Colonic mucosa (tissue), 4 donors: ENCODE measurements at places on chromosomes 7 and 10.

DNA sequence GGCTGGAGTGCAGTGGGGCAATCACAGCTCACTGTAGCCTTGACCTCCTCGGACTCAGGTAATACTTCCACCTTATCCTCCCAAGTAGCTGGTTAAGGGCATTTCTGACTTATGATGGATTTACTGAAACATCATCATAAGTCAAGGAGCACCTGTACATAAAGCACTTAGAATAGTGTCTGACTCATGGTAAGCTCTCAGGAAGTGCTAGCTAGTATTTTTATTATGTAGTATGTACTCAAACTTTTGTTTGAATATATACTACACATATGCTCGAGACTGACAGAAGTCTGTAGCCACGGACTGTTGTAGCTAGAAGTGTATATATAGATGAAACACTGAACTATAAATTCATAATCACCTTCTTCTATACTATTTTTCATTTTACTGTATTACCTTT, 107.5 kb upstream of the DNAJB12 start:
- DNase-seq, result no peak

- DNase-seq, result no peak
These were observed 23.6 kb downstream of the AKR1B1 start for GRCh38 chr7:134435161-134435920.

- DNase-seq, result no peak
These were observed 74.2 kb downstream of the ZRANB1 start for GRCh38 chr10:125016123-125016522.

DNA sequence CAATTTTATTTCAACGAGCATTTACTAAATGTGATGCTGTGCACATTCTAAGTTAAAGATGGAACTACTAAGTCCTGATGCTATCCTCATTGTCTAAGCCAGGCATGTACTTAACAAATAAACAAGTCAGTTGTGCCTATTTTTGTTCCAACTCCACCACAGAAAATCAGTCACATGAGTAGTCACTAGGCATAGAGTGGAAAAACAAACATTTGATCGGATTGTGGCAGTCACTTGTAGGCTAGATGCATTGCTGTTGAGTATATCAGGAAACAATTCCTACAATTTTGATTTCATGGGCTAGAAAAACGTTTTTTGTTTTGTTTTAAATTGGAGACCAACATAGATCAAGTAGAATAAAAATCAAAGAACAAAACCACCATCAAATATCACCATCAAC, 177.6 kb upstream of the SLC25A13 start:
- DNase-seq, result no peak

DNA sequence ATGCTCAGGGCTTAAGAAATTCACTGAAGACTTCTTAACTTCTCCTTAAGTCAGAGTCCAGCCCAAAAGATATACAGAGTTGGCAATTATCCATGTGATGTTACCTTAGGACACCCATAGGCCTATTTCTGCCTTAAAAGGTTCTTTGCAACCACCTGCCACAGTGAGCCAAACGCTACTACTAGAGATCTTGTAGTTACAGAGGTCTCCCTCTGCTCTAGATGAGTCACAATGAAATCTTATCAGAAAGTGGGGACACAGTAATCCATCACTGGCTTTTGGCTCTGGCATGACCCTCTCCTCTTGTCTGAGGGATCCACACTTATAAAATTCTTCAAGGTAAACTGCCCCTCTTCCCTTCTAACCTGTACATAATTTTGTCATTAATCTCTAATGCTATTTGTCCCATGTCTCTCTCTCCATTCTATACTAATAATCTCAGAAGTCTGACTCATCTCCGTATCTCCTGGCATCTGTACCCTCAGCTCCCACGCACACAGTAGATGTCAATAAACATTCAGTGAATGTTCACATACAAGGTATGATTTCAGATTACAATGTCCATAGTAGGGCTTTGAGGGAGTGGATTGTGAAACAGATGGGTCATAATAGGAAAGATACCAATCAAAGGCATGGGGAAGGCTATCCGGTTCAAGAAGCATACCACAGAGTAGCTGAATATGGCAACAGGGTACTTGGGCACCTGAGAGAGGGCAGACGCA, 112.1 kb downstream of the SGMS1 start:
- no peak for DNase-seq

GRCh38 chr10:65470986-65471385, 1454.8 kb upstream of the LRRTM3 start:
- no peak for DNase-seq

- DNase-seq, result no peak
These were observed 32.3 kb upstream of the LSM8 start for GRCh38 chr7:118151671-118152070.

GRCh38 chr10:96642973-96643372, 56.2 kb upstream of the TM9SF3 start:
- DNase-seq, result peak; percentile 86

GRCh38 chr10:77854115-77854514, 72.4 kb downstream of the DLG5 start:
- no peak for DNase-seq
